ENCODE measurements at places on chromosomes 2 and 18.

GRCh38 chr2:108548208-108549003, 14.1 kb downstream of the LIMS1 start:
- no peak for DNase-seq

DNA sequence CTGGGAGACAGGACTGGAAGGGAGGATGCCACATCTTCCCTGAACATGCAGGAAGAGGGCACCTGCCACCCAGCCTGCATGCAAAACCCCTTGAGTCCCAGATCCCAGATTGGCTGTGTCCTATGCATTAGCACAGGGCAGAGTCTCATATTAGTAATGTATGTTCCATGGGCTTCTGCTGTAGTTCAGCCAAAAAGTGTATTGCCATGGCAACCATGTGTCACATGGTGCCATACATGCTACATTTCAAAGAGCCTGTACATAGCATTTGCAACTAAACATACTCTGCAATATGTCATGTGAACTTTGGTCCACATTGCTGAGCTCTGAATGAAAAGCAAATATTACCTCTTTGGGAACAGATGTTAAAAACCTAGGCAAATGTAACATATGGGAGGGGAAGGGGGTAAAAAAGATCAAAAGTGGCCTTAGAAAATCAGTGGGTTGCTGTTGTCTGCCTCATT, 78.4 kb downstream of the DPP4 start:
- no peak for DNase-seq

GRCh38 chr2:165248238-165248637, 9.0 kb downstream of the SCN2A start:
- DNase-seq = no peak

DNA sequence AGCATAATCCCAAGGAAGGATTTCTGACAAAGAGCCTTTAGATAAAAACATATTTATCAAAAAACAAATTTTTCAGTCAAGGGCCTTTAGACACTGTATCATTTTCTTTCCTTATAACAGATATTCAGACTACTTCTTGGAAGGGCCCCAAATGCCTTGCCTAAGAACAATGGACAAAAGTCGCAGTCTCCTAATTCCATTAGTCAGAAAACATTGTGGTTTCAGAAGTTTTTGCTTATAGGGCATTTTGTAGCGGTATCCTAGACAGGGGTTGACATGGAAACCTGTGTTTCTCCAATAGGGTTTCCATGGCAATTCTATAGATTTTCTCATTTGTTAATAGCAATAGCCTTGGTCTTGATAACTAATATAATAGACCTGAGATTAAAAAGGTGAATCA, 36.7 kb upstream of the AGPS start:
- no peak for DNase-seq

DNA sequence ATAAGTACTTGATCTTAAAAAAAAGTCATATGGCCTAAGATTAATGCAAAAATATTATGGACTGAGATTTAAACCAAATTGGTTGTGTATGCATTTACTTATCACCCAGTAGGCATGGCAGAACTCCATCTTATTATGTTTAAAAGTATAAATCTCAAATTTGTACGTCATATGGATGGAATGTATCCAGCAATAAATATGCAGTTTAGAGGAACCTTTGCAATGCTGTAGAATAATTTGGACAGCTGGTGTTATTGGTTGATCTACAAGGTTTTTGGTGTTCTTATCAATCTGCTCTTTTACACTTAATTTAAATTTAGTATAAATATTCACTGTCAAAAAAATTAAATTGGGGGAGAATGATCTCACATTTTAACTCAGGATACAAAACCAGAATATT, 640.2 kb downstream of the SATB2 start:
- DNase-seq = no peak

DNA sequence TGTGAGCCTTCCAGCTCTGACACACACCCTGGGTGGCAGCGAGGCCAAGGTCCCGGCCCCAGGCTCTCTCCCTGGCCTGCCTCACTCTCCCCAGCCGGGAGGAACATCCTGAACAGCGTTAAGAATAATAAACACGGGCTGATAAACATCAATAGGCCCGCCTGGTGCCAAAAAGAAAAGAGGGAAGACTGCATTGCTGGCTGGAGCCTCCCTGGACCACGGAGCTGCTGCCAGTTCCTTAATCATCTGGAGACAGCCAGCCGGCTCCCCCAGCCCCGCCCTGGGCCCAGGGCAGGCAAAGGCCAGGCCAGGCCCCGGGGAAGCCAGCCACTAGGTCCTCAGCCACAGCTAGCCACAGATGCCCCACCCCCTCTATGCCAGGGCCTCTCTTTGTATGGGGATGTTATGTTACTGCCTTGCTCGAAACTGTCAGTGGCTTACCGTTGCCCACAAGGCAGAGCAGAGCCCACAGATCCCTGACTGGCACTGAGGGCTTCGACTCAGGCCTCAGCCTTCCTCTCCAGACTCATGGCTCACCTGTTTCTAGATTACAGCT, 293.7 kb downstream of the DYSF start:
- no peak for DNase-seq
